ENCODE measurements at places on chromosomes 11 and 22. TPM values are rescaled to one million over a fixed set of nuclear protein-coding genes. Genes with fewer than 3 reads are reported as not detected.

DNA sequence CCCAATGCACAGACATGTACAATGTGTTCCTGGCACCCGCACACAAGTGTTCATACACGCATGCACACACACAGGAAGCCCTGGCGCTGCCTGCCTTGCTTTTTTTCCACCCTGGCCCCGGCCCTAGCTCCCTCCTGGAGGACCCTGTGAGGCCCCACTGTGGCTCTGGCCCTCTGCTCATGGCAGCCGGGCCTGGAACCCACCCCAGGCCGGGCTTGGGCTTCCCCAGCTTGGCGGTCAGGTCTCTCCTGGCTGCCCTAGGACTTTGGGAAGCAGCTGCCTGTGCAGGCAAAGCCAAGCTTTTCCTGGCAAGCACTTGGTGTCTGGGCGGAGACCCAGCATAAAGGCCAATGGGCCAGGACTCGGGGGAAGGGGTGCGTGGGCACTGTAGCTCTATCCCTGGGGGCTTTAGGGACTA is 30.5 kb downstream of the CD82 start:
- DNase-seq = no peak

DNA sequence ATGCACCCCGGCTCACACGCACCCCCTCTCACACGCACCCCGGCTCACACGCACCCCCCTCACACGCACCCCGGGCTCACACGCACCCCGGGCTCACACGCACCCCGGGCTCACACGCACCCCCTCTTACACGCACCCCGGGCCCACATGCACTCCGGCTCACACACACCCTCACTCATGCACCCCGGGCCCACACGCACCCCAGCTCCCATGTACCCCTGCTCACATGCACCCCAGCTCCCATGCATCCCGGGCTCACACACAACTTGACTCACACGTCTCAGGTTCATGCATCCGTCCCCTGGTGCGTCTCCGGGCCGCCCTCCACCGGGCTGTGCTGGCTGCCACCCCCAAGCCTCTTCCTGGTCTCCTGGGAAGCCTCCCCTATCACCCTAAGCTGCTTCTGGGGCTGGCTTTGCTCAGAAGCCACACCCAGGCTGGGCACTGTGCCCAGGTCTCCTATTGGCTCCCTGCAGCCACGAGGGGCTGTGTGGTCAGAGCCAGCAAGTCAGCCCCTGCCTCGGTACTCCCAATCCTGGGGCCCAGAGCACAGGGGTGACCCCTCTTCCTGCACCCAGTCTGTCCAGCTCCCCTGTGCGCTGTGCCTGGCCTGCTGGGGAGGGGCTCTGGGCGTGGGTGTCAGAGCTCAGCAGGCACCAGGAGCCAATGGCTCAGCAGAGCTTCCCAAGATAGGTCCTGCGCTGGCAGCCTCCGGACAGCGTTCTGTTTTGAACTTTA is 16.9 kb downstream of the TSPAN4 start:
- DNase-seq = no peak

DNA sequence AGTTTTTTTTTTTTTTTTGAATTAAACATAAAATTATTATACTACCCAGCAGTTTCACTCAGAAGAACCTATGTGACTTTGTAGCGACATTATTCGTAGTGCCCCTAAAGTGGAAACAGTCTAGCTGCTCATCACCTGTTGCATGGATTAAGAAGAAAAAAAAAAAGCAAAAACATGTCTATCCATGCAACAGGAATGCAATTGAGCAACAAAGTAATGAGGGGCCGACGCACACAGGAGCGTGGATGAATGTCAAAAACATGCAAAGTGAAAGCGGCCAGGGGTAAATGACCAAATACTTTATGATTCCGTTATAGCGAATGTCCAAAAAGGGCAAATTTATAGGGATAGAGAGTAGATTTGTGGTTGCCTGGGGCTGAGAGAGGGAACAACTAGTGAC is 16.3 kb downstream of the MYO18B start:
- DNase-seq = no peak

- DNase-seq = no peak
These were observed 17.7 kb downstream of the CABP7 start for GRCh38 chr22:29737251-29738117.

- no peak for DNase-seq
These were observed 9.2 kb upstream of the ANO1 start for GRCh38 chr11:70068950-70069349.

GRCh38 chr11:73931039-73931645 is 19.7 kb upstream of the DNAJB13 start:
- DNase-seq = no peak

DNA sequence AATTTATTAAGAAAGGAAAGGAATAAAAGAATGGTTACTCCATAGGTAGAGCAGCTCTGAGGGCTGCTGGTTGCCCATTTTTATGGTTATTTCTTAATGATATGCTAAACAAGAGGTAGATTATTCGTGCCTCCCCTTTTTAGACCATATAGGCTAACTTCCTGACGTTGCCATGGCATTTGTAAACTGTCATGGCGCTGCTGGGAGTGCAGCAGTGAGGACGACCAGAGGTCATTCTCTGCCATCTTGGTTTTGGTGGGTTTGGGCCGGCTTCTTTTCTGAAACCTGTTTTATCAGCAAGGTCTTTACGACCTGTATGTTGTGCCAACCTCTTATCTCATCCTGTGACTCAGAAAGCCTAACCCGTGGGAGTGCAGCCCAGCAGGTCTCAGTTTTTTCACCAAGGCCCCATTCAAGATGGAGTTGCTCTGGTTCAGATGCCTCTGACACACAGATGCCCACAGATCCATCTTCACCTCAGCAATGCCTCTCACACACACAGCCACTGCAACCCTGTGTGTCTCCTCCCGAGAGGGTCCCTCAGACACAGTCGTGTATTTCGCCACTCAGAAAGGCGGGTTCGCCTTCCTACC is 16.4 kb upstream of the JAM3 start:
- no peak for DNase-seq

- no peak for DNase-seq
These were observed 60.5 kb downstream of the BCR start for GRCh38 chr22:23240639-23241389.

GRCh38 chr11:11451501-11452005 is 98.5 kb upstream of the CSNK2A3 start:
- no peak for DNase-seq

DNA sequence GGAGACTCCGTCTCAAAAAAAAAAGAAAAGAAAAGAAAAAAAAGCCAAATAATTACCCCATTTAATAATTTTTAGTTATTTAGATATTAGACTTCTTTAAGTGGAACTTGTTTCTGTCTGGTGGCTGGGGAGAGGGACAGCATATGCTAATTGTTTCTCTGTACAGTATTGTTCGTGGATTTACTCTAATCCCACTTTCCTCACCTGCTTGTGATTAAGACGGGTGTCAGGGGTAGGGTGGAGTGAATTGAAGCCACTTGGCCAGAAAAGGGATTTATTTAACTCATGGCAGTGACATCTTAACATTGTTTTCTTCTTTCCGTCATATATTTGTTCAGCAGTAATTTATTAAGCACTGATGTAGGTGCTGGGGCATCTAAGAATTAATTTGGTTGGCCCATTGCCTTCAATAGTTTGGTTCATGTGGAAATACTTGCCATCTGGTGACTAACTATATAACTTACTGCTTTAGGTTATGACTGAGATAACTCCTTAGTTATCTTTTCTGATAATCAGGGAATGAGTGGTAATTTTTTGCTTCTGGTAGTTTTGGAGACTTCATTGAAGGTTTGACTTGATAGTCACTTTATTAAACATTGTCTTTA is 4.6 kb downstream of the TNRC6B start:
- no peak for DNase-seq

- no peak for DNase-seq
These were observed 537.6 kb downstream of the BRD1 start for GRCh38 chr22:49289822-49290679.

DNA sequence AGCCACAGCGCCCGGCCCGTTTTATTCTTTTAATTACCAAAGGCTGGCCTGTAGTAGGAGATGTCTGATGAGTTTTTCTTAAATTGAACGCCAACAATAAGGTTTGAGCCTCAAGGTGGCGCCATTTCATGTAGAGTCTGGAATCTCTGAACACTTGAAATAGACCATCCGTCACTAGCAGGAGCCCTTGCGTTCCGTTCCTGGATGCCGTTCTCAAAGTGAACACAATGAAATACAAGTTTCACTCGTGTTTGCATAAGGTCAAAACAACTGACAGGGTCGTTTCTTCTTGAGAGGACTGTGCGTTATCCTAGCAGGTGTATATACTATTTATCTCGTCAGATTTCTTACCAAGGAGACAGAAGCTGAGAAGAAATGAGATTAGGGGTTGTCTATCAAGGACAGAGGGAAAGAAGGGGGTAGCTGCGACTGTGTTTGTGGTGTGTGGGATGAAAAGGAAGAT is 18.7 kb upstream of the SCGB1D1 start:
- peak; percentile 10 for DNase-seq

- DNase-seq = no peak
These were observed 13.0 kb upstream of the MYEOV start for GRCh38 chr11:69280994-69281393.

DNA sequence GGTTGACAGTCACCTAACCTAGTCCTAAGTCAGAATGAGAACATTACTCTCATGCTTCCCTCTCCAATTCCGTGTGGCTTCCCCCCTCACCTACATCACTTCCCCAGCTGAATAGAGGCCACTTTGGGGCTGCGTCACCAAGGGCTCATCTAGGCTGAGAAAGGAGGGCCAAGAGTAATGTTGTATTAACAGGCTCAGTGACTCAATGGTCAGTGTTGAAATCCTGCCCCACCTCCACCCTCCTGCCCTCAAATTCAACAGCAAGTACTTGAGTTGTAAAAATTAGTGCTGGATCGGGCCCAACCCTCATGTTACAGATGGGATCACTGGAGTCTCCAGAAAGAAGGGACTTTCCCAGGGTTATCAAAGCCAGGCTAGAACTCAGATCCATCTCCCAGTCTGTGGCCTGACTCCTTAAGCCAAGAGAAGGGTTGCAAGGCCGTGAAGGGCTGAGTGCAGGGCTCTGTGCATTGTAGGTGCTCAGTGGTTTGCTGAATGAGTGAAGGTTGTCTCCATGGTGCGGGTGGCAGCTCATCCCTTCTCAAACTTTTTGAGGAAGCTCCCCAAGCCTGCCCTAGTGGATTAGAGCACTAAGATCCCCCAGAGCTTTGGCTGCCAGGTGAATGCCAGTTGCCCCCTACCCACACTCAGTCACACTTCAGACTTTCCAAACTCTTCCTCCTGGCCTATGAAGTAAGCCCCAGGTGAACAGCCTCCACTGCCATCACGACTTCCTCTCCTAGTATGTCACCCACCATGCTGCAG is 3.2 kb downstream of the DGAT2 start:
- DNase-seq = no peak

DNA sequence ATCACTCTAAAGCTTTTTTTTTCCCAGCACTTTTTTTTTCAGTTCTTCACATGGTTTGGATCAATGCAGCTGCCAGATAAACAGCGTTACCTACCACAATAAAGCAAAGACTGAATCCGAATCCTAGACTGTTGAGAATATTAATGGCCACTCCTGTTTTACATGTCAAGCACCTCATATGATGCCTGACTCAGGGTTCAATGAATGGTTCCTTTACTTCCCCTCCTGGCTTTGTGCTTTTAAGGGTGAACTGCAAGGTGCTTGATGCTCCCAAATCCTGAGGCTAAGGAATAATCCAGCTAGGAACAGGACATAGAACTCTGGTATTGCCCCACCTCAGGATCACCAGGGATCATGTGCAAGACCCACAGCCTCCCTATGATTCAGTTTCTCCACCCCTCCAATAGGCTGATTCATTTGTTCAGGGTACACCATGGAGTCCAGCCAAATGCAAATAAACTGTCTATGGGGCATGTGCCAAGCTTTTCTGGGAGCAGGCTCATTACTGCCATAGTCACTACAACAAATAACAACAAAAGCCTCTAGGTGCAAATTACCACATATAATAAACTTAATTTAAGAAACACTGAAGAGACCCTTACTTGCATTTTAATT is 104.3 kb downstream of the GAB2 start:
- no peak for DNase-seq

- no peak for DNase-seq
These were observed 21.3 kb downstream of the SGSM1 start for GRCh38 chr22:24827296-24827695.

DNA sequence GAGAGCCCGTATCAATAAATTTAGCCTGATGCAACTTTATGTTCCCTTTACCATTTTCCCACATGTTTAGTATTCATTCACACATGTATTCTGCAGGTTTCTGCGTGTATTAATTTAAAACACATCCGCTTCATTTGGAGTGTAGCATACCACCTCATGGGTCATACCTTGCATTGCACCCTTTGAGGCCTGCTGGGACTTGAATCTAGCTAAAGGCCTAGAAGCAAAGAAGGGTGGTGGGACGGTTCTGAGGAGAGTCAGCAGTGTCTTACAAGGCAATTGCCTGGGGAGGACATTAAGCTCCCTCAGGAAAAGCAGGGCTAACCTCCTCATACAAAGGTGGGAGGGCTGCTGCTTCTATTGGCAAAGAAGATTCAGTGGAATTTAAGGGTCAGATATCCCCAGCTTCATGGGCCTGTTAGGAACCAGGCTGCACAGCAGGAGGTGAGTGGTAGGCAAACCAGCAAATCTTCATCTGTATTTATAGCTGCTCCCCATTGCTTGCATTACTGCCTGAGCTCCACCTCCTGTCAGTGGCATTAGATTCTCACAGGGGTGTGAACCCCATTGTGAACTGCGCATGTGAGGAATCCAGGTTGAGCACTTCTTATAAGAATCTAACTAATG is 15.9 kb upstream of the SNX19 start:
- no peak for DNase-seq

GRCh38 chr11:128133501-128133900 is 453.9 kb downstream of the ETS1 start:
- DNase-seq = no peak

GRCh38 chr11:27861706-27862430 is 161.6 kb upstream of the BDNF start:
- no peak for DNase-seq

GRCh38 chr11:131691181-131692041 is 321.0 kb downstream of the NTM start:
- DNase-seq = no peak

DNA sequence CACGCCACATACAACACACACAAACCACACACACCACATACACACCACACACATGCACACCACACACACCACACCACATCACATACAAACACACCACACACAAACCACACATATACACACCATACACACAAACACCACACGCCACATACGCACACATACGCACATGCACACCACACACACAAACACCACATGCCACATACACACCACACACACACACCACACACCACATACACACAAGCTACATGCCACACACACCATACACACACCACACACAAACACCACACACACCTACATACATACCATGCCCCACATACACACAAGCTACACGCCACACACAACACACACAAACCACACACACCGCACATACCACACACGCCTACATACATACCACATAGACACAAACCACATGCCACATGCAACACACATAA is 15.7 kb upstream of the TH start:
- DNase-seq = no peak

Gene KCTD17
- total RNA-seq = 1.1 TPM

Gene SCGB1C1
- not detected for total RNA-seq

Gene ZP1
- not detected for total RNA-seq

Gene C11orf16
- not detected for total RNA-seq

Gene PGA4
- total RNA-seq = not detected

Gene INS
- total RNA-seq = not detected

Gene TECTA
- total RNA-seq = 0.38 TPM

Gene TMEM121B
- 0.12 TPM for total RNA-seq

Gene C11orf86
- not detected for total RNA-seq

Gene CWF19L2
- total RNA-seq = 7.6 TPM

Gene ANKK1
- total RNA-seq = 2.7 TPM

Gene CENPM
- 12.6 TPM for total RNA-seq

Gene KDM4D
- total RNA-seq = 0.47 TPM

Gene IGSF9B
- 1.4 TPM for total RNA-seq

Gene RHOD
- 130 TPM for total RNA-seq

Gene SMDT1
- 8.1 TPM for total RNA-seq

Gene KLHDC7B
- total RNA-seq = 0.38 TPM

Measured in esophagus squamous epithelium (tissue), 5 donors.